ENCODE measurements at places on chromosomes 3 and 15. TPM values are rescaled to one million over a fixed set of nuclear protein-coding genes. Genes with fewer than 3 reads are reported as not detected.

The DCP1A gene
- total RNA-seq = 15.2 TPM

DNA sequence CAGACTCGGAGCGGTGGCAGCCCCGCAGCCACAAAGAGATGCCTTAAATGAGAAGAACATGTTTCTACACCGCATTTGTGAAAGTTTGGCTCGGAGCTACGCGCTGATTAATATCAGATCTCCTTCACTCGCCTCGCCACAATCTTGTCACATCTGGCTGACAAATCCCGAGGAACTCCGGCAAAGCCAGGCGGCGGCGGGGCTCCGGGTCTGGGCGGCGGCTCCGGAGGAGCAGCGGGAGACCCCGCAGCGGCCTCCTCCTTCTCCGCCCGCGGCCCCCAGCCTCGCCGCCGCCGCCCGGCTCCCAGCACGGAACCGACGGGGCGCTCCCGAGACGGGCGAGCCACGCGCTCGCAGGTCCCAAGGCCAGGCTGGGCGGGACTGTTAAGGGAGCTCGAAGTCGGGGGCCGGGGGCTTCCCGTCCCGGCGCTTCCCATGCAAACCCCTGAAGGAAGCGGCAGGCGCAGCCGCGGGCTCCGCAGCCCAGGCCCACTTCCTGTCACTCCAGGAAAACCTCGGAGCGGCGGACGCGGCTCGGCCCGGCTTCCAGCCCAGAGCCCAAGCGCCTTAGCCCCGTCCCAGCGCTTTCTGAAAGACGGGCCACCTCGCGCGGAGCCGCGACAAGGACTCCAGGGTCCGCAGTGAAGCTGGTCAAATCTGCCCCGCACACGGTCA, 1.2 kb downstream of the BNC1 start:
- H3K4me1 ChIP-seq = peaks cover 46% of the 10 kb centered on the region
- H3K27ac ChIP-seq = peak overlapping the region; percentile 62
- peak; percentile 52 for DNase-seq
- no peaks in the 10 kb centered on the region for H3K27me3 ChIP-seq
- peaks cover 8% of the 10 kb centered on the region for H3K36me3 ChIP-seq

GRCh38 chr15:90603893-90604292, 74.2 kb downstream of the CRTC3 start:
- no peak for DNase-seq
- no peaks in the 10 kb centered on the region for H3K27me3 ChIP-seq
- H3K4me1 ChIP-seq = no peaks in the 10 kb centered on the region
- H3K27ac ChIP-seq = no peak overlapping the region
- H3K36me3 ChIP-seq = peaks cover 4% of the 10 kb centered on the region

GRCh38 chr3:27425896-27426565, 56.8 kb upstream of the NEK10 start:
- no peaks in the 10 kb centered on the region for H3K27me3 ChIP-seq
- peaks cover 16% of the 10 kb centered on the region for H3K36me3 ChIP-seq
- no peak for DNase-seq
- H3K27ac ChIP-seq = no peak overlapping the region
